Non-pigmented ciliary epithelial cell (primary cell): ENCODE measurements at places on chromosomes 3 and 15.

DNA sequence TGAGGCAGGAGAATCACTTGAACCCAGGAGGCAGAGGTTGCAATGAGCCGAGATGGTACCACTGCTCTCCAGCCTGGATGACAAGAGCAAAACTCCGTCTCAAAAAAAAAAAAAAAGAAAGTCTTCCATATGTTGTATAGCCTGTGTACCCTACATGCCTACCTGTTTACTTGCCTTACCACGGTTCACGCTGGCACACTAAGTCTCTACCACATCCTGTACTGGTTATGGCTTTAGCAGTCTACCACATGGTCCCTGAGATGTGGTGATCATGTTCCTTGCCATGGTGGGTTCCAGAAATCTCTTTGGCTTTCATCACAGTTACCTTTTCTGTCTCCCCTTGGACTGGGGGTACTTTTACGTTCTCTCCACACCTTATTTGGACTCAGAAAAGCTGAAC, 63.8 kb upstream of the TBC1D5 start:
- DNase-seq = no peak

DNA sequence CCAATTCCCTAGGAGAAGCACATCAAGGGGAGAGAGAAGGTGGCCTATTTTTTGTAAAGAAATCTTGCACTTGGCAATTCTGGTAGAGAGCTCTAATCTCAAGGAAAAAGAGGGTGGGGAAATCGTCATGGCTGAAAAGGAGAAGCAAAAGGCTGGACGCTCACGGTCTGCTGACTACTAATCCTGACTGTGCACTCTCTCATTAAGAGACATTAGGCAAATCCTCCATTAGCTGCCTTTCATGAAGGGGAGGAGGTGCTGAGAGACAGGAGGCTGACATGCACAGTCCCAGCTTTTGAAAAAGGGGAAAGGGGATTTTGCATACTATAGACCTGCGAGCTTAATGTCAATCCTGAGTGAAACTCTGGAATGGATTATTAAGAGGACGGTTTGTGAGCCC, 170.0 kb downstream of the NR2F2 start:
- no peak for DNase-seq

- DNase-seq = no peak
Measured at GRCh38 chr15:67161412-67161811, 93.0 kb downstream of the AAGAB start.

- DNase-seq = no peak
Measured at GRCh38 chr3:11900824-11901223, 54.1 kb upstream of the TAMM41 start.

- DNase-seq = no peak
Measured at GRCh38 chr3:193348686-193349085, 29.9 kb downstream of the ATP13A5 start.

GRCh38 chr3:33035596-33035995, 61.4 kb downstream of the GLB1 start:
- DNase-seq = peak; percentile 36

DNA sequence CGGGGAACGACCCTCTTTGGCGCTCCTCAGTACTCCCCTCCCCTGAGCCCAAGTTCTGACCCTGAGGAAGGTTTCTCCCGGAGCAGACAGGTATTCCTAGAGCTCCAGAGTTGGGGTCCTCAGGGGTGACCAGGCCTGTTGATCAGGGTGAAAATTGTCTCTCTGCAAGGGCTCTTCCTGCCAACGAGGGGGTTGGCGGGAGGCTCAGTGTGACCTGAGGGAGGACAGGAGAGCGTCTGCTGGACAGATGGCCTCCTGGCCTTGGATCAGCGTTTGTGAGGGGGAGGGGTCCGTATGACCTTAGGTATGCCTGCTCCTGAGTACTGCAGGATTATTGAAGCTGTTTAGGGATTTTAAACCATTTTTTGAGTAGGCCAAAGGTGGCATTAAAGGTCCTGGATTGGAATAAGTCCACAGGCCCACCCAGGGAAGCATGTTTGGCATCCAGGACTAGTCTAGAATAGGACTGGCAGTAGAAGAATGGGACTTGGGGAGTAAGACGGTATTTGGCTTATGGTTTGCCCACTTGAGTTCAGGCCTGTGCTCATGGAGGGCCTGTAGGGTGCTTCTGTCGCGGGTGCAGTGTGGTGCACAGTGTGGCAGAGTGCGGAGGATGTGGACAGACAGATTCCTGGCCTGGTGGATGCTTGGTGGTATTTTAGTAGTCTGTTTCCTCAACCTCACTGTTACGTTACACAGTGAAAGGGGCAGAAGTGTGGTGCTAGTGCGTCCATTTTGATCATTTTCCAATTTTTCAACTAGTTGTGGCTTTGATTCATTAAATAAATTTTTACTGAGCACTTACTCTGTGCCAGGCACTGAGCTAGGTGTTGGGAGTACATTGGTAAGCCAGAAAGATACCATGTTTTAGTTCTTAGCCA, 959 bp downstream of the ZNF592 start:
- DNase-seq = no peak

GRCh38 chr3:6861625-6862000, 698 bp downstream of the GRM7 start:
- no peak for DNase-seq

DNA sequence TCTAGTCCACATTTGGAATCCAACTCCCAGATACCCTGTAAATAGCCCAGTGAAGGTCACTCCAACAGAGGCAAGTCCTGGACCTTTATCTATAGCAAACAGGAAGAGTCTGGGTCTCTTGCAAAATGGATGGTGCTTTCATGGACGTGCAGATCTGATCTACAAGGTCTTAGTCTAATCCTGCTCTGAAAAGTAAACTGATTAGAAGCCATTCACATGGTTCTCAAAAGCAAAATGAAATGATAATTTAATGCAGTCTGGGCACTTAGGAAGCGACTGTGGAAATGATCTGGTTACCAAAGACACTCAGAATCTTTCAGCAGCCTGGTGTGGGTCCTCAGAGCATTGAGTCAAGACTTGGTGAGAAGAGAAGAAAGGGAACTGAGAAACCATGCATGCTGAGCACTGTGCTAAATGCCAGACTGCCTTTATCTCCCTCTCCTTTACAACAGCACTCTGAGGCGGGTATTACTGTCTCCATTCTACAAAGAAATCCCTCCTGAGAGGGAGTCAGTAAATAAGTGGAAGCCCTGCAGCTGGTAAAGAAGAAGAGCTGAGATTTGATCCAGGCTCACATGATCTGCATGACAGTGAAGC, 29.0 kb downstream of the AQP9 start:
- DNase-seq = no peak

- no peak for DNase-seq
Measured at GRCh38 chr15:66784174-66784573, 82.1 kb downstream of the SMAD6 start.

DNA sequence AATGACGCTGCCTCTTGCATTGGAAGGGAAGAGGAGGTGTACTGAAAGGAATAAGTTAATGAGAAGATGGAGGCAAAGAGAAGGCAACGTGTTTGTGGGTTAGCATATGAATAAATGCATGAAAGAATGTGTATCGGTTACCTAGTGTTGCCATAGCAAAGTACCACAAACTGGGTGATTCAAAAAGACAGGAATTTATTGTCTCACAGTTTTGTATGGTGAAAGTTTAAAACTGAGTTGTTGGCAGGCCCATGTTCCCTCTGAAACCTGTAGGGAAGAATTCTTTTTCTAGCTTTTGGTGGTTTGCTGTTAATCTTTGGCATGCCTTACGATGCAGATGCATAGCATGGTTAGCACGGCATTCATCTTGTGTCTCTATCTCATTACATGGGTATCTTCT, 729.9 kb downstream of the MECOM start:
- DNase-seq = peak; percentile 31

GRCh38 chr3:191119415-191120295, 79.4 kb upstream of the OSTN start:
- no peak for DNase-seq

DNA sequence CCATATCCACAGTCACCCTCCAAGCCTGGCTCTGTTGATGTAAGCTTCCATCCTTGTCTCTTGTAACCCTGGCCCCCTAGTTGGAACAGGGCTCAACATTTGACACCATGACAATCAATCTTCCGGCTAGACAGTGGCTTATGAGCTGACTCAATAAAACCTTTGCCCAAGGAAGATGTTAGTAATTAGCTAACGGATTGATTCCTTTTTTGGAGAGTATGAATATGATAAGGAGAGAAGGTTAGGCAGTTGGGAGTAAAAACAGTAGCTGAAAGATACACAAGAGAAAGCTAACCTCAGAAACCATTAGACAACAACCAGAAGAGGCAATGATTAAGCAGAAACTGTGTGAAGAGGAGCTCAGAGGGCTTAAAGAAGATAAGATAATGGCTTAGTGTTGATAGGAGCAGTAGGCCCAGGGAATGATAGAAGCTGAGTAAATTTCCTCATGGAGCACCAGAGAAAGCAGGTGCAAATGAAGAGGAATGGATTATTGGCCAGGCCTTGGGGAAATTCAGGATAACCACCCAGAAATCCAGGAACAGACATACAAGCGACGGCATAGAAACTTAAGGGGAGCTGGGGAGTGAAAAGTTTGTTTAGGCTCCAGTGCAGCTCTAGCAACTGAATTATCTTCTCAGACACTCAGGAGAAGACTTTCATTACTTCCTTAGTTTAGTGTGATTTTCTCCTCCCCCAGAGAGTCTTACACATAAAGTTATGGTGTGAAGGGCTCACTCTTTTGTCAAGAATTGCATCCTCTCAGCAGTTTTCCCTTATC, 7.8 kb upstream of the RFX7 start:
- no peak for DNase-seq

DNA sequence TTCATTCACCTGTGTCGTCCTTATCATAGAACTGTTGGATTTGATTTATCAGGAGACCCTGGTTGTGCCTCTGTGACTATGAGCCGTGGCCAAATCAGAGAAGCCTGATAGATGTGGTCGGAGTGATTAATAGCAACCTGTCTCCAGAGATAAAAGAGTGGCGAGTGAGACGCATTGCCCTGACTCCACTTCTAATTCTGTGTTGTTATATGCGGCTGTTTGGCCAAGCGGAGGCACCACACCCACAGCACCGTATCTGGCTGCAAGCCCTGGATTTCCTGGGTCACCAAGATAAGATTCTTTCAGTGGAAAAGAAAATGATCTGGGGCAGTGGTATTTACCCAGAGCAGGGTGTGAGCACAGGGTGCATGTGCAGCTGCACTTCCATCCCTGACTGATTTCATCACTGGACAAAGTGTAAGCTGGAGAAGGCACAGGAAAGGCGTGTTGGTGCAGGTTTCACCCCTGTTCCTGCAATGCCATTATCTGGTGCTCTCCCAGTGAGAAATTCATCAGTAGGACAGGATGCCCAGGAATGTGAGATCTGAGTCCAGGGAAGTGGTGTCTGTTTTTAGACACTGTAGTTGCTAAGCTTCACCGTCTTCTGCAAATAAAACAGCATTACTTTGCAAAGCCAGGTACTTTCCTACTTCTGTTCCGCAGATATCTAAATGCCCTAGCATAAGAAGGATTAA, 84.6 kb downstream of the CD47 start:
- no peak for DNase-seq

DNA sequence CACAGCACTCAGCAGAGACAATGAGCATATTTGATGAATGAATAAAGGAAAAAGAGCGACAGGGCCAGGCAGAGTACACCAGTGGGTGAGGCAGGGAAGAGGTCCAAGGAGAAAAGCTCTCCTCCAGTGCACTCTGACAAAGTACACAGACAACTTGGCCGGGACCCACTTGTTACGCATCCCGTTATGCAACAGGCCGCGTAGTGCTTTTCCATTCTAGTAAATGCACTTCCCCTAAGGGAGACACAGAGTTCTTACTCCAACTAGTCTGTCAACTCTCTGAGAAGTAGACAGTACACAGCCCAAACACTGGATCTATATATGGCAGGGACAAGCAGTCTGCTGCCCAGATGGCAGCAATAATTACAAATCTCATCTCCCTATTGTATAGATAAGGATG, 18.5 kb downstream of the LARP6 start:
- no peak for DNase-seq

GRCh38 chr15:75640483-75641178, 607 bp upstream of the IMP3 start:
- no peak for DNase-seq

- no peak for DNase-seq
Measured at GRCh38 chr3:184543256-184543655, 18.3 kb upstream of the EPHB3 start.

GRCh38 chr15:90560229-90560776, 30.6 kb downstream of the CRTC3 start:
- DNase-seq = peak; percentile 82

DNA sequence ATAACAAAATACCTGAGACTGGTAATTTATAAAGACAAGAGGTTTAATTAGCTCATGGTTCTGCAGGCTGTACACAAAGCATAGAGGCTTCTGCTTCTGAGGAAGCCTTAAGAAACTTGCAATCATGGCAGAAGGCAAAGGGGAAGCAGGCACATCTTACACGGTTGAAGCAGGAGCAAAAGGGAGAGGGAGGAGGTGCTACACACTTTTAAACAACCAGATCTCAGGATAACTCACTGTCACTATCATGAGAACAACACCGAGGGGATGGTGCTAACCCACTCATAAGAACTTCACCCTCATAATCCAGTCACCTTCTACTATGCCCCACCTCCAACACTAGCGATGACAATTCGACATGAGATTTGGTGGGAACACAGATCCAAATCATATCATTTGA, 54.4 kb downstream of the ATP8B4 start:
- no peak for DNase-seq

GRCh38 chr3:188198760-188199327, 44.9 kb downstream of the LPP start:
- DNase-seq = no peak

GRCh38 chr3:52147804-52148203, 6.4 kb downstream of the POC1A start:
- no peak for DNase-seq

- DNase-seq = no peak
Measured at GRCh38 chr3:156606729-156607128, 51.8 kb upstream of the SSR3 start.

GRCh38 chr3:98259707-98260106, 4.3 kb upstream of the OR5H6 start:
- no peak for DNase-seq

DNA sequence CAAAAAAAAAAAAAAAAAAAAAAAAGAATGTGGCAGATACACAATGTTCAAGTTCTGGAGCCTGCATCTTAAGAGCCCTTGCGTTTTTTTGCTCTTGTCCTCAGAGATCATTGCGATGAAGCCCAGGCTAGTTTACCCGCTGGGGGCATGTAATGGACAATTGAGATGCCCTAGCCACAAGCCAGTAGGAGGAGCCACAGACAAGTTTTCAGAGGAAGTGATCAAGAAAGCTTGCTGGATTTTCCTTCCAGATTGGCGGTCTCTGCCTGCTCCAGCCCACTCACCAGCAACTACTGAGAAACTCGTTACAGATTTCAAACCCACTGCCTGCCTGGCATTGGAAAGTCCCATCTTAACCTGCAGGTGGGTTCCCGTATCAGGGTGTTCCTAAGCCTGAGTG, 192.1 kb upstream of the EOMES start:
- DNase-seq = no peak
